Upper lobe of right lung (tissue), 1 donor: ENCODE measurements at places on chromosomes 11 and 22. TPM values are rescaled to one million over a fixed set of nuclear protein-coding genes. Genes with fewer than 3 reads are reported as not detected.

PANX3 gene
- total RNA-seq = not detected

GRCh38 chr11:33674035-33674814 lies 26.4 kb downstream of the C11orf91 start:
- no peaks in the 10 kb centered on the region for H3K4me1 ChIP-seq
- no peaks in the 10 kb centered on the region for H3K36me3 ChIP-seq

GRCh38 chr22:21754523-21754922 lies 18.9 kb upstream of the YPEL1 start:
- no peaks in the 10 kb centered on the region for H3K27me3 ChIP-seq
- peaks cover 10% of the 10 kb centered on the region for H3K36me3 ChIP-seq
- peaks cover 9% of the 10 kb centered on the region for H3K4me1 ChIP-seq

CELSR1 gene
- total RNA-seq = 53.5 TPM

- no peaks in the 10 kb centered on the region for H3K36me3 ChIP-seq
- DNase-seq = no peak
- H3K4me1 ChIP-seq = no peaks in the 10 kb centered on the region
Measured at GRCh38 chr11:86440843-86441242, 66.2 kb downstream of the CCDC81 start.

B4GAT1 gene
- 27.4 TPM for total RNA-seq

APOL1 gene
- 92.8 TPM for total RNA-seq

- no peak overlapping the region for H3K27ac ChIP-seq
- no peaks in the 10 kb centered on the region for H3K4me1 ChIP-seq
- H3K4me3 ChIP-seq = no peak overlapping the region
- H3K36me3 ChIP-seq = no peaks in the 10 kb centered on the region
- DNase-seq = no peak
Measured at GRCh38 chr22:49180683-49181024, 647.0 kb downstream of the BRD1 start.

DNA sequence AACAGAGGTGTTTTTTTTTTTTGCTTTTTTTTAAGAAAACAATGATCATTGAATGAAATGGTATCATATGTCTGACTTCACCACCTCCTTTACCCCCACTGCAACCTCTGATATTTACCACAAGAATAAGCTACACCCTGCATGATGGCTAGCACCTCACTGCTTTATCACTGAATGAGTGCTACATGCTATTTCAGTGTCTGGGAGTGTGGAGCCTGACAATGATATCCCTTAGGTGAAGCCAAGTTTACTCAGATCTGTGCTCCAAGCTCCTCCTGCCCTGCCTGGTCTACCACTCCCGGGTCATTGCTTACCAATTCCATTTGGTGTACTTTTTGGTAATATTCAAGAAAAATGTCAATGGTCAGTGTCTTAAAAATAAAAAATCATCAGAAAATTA lies 21.1 kb downstream of the MMP20 start:
- H3K4me1 ChIP-seq = no peaks in the 10 kb centered on the region
- no peaks in the 10 kb centered on the region for H3K27me3 ChIP-seq
- H3K27ac ChIP-seq = no peak overlapping the region
- H3K4me3 ChIP-seq = no peak overlapping the region
- no peaks in the 10 kb centered on the region for H3K36me3 ChIP-seq

GRCh38 chr11:1178906-1179305 lies 21.2 kb downstream of the MUC5AC start:
- no peak overlapping the region for H3K27ac ChIP-seq
- H3K4me1 ChIP-seq = no peaks in the 10 kb centered on the region
- peaks cover 9% of the 10 kb centered on the region for H3K27me3 ChIP-seq

DNA sequence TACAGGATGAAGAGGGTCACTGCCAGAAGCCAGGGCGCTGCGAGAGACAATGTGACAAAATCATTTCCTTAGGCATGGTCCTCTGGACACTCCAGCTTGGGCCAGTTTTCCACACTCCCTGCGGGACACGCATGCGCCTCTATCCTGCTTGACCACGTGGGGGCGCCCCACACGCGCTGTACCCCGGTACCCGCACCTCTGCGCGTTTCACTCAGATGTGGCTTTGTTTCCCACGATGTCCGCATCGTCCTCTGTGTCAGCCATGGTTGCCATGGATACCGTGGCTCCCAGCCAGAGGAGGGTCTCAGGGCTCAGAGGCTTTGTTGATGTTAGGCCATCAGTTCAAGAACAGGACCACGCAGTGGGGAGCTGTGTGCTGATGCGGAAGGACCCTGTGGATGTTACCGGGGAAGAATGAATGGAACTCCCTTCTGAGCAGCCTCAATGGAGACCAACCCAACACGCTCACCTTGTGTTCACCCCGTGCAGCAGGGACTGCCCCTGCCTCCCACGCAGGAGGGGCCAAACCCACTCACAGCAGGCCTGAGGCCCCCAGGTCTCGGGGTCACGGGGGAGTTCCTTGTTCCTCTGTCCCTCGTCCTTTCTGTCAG lies 101.1 kb upstream of the SLC22A12 start:
- H3K27ac ChIP-seq = no peak overlapping the region
- no peaks in the 10 kb centered on the region for H3K36me3 ChIP-seq
- no peaks in the 10 kb centered on the region for H3K4me1 ChIP-seq
- peaks cover 44% of the 10 kb centered on the region for H3K27me3 ChIP-seq
- DNase-seq = peak; percentile 74

- H3K4me3 ChIP-seq = no peak overlapping the region
- no peak overlapping the region for H3K27ac ChIP-seq
- H3K27me3 ChIP-seq = no peaks in the 10 kb centered on the region
- H3K4me1 ChIP-seq = no peaks in the 10 kb centered on the region
Measured at GRCh38 chr11:16301462-16301861, 54.9 kb downstream of the SOX6 start.

GRCh38 chr22:29821291-29822016 lies 16.6 kb downstream of the ASCC2 start:
- H3K4me1 ChIP-seq = peaks cover 14% of the 10 kb centered on the region
- peak overlapping the region; percentile 65 for H3K27ac ChIP-seq
- no peaks in the 10 kb centered on the region for H3K27me3 ChIP-seq

- H3K27ac ChIP-seq = no peak overlapping the region
- no peak for DNase-seq
- no peaks in the 10 kb centered on the region for H3K36me3 ChIP-seq
- H3K27me3 ChIP-seq = no peaks in the 10 kb centered on the region
Measured at GRCh38 chr11:10236840-10237239, 57.2 kb downstream of the SBF2 start.

- H3K4me3 ChIP-seq = no peak overlapping the region
- H3K27ac ChIP-seq = no peak overlapping the region
- H3K36me3 ChIP-seq = no peaks in the 10 kb centered on the region
- H3K27me3 ChIP-seq = no peaks in the 10 kb centered on the region
Measured at GRCh38 chr11:102761646-102762238, 18.7 kb downstream of the MMP10 start.

DNA sequence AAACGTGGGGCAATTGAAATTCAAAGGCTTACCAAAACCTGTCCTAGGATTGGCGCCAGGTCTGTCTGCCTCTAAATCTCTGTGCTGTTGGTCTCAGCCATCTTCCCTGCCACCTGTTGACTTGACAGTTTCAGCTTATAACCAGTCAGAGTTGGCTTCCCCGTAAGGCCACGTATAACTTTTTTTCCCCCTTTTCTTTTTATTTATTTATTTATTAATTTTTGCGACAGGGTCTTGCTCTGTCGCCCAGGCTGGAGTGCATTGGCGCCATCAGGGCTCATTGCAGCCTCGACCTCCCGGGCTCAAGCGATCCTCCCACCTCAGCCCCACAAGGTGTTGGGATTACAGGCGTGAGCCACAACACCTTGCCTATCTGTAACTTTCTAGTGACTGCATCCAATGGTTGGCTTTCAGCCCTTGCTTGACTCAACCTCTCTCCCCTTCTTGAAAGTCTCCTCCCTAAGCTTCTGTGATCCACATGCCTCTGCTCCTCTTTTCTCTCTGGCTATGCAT lies 1.4 kb upstream of the SYVN1 start:
- peak overlapping the region; percentile 95 for H3K4me3 ChIP-seq
- no peaks in the 10 kb centered on the region for H3K27me3 ChIP-seq
- peak overlapping the region; percentile 100 for H3K27ac ChIP-seq

DNA sequence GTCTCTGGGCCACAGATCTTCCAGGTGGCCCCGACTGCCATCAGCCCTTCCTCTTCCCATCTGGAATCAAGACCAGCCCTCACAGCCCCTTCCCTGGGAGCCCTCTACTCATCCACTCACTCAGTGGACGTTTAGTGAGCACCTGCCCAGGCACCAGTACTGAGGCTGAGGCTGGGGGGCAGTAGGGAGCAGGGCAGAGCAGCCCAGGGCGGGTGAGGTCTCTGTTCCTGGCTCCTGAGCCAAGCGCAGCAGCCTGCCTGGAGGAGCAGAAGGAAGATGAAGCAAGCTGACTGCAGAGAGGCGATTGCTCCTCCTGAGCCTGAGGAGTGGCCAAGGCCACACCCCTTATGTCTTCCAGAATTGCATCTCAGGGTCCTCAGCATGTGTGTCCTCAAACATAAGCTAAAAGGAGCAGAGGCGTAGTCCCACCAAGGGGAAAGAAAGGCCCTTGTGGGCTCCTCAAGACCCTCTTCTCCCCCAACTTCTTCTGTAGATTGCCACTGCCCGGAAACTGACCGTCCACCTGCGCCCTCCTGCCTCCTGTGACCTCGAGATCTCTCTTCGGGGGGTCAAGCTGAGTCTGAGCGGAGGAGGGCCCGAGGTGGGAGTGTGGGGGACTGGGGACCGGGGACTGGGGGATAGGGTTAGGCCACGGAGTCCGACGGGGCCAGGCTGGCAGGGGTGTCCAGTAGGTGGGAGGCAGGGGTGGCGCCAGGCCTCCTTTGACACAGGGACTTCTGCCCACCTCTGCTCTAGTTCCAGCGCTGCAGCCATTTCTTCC lies 5.8 kb downstream of the MAPK8IP2 start:
- peaks cover 39% of the 10 kb centered on the region for H3K27me3 ChIP-seq
- H3K27ac ChIP-seq = no peak overlapping the region
- no peak for DNase-seq
- no peak overlapping the region for H3K4me3 ChIP-seq

OR51B4 gene
- total RNA-seq = not detected

DNA sequence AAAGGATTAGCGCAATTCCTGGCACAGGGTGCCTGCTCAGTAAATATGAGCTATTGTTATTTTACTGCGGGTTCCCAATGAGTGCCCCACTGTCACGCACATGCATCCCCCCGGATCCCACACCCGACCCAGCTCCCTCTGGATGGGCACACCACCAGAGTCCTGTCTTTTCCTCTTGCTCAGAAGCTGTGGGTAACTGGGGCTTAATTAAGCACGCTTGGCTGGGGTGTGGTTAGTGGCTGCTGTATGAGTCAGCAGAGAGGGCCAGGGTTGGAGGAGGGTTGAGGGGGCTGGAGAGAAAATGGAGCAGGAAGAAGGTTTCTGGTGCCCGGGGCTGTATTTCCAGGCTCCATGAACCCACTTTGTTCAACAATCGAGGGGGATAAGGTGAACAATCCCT lies 30.3 kb upstream of the NECTIN1 start:
- H3K27ac ChIP-seq = no peak overlapping the region
- no peak overlapping the region for H3K4me3 ChIP-seq
- no peaks in the 10 kb centered on the region for H3K4me1 ChIP-seq
- peaks cover 13% of the 10 kb centered on the region for H3K27me3 ChIP-seq

GRCh38 chr11:131987703-131988102 lies 617.3 kb downstream of the NTM start:
- no peaks in the 10 kb centered on the region for H3K36me3 ChIP-seq
- H3K4me3 ChIP-seq = no peak overlapping the region
- H3K27me3 ChIP-seq = no peaks in the 10 kb centered on the region
- no peak for DNase-seq
- no peak overlapping the region for H3K27ac ChIP-seq
- H3K4me1 ChIP-seq = no peaks in the 10 kb centered on the region

- peak; percentile 41 for DNase-seq
- no peaks in the 10 kb centered on the region for H3K27me3 ChIP-seq
- H3K4me3 ChIP-seq = no peak overlapping the region
- H3K4me1 ChIP-seq = peaks cover 6% of the 10 kb centered on the region
- H3K36me3 ChIP-seq = no peaks in the 10 kb centered on the region
Measured at GRCh38 chr22:38471237-38471636, 3.3 kb downstream of the KDELR3 start.

GRCh38 chr22:42313204-42313603 lies 42.8 kb upstream of the TCF20 start:
- H3K27me3 ChIP-seq = no peaks in the 10 kb centered on the region
- no peak overlapping the region for H3K4me3 ChIP-seq
- no peak overlapping the region for H3K27ac ChIP-seq
- no peak for DNase-seq
- no peaks in the 10 kb centered on the region for H3K4me1 ChIP-seq

MYRF gene
- total RNA-seq = 62.6 TPM

C22orf15 gene
- total RNA-seq = not detected

DNA sequence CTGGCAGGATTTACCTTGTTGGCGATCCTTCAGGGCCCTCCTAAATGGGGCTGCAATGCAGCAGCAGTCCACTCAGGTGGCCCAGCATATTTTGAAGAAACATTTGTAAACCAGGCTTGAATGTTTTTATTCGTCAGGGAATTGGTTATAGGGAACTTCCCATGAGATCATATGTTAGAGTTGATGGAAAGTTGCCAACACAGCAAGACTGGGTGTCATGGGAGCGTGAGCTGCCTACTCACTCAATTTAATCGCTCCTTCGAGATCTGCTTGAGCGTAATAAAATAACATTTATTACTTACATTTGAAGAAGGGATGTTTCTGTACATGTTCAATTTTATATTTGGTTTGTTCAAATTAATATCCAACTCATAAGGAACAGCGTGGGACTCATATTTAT lies 19.4 kb downstream of the OR2AT4 start:
- no peak for DNase-seq

DNA sequence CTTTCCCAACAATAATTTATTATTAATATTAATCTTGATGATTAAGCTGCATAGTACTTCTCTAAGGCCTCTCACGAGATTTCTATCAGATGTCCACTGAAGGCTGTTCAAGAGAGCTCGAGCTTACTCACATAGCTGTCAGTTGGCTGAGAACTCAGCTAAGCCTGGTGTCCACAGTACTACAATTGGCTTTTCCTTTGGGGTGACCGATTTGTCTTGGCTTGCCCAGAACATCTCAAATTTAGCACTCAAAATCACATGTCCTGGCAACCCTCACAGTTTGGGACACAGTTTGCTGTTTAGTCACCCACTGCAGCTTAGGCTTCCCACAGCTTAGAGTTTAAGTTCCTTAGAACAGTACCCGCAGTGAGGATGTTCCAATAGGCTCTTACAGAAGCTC lies 96.5 kb downstream of the LUZP2 start:
- no peaks in the 10 kb centered on the region for H3K27me3 ChIP-seq
- no peak overlapping the region for H3K27ac ChIP-seq
- DNase-seq = no peak
- H3K4me1 ChIP-seq = no peaks in the 10 kb centered on the region
- no peaks in the 10 kb centered on the region for H3K36me3 ChIP-seq
- H3K4me3 ChIP-seq = no peak overlapping the region

MUC6 gene
- not detected for total RNA-seq

GRCh38 chr11:8832571-8833260 lies 78.3 kb upstream of the AKIP1 start:
- DNase-seq = peak; percentile 69
- no peaks in the 10 kb centered on the region for H3K27me3 ChIP-seq
- H3K4me3 ChIP-seq = no peak overlapping the region
- peak overlapping the region; percentile 73 for H3K27ac ChIP-seq

HPS5 gene
- 33.0 TPM for total RNA-seq

TMEM191C gene
- total RNA-seq = 4.0 TPM
